Stimulated activated CD4-positive, alpha-beta T cell treated with anti-CD3 and anti-CD28 coated beads, TNF-alpha, amount 100 ng/mL, for 24 hours (primary cell): ENCODE measurements at places on chromosomes 2 and 18.

GRCh38 chr2:143088388-143088787, 40.8 kb upstream of the ARHGAP15 start:
- DNase-seq, result no peak

DNA sequence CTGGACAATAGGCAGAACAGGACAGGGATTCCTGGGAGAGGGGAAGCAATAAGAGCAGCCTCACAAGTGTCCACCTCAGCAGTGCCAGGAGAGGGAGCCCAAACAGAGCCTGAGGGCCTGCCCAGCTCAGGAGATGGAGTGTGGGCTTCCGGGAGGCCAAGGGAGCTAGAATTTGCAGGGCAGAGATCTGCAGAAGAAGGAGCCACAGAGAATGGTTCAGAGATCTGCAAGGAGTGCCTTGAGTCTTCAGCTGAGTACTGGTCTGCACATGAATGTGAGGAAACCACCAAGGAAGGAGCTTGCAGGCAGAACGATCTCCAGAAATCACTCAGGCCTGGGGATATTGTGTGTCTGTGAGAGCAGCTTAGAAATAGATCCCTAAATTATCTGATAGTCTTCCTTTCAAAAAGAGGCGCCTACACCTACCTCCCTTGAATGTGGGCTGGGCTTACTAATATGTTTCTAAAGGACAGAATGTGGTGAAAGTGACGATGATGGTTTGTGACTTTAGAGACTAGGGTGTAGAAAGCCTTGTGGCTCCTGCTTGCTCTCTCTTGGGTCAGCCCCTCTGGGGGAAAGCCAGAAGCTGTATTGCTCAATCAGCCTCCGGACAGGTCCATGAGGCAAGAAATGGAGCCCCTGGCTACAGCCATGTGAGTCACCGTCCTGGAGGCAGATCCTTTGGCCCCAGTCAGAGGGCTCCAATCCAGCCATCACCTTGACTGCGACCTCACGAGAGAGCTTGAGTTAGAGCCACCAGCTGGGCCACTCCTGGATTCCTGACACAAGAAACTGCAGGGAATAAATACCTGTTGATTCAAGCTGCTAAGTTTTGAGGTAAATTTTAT, 7.6 kb upstream of the LPIN1 start:
- no peak for DNase-seq

- DNase-seq, result no peak
Measured at GRCh38 chr2:240478346-240479110, 43.1 kb downstream of the GPC1 start.

- DNase-seq, result no peak
Measured at GRCh38 chr2:22890132-22890531, 494.8 kb upstream of the KLHL29 start.

DNA sequence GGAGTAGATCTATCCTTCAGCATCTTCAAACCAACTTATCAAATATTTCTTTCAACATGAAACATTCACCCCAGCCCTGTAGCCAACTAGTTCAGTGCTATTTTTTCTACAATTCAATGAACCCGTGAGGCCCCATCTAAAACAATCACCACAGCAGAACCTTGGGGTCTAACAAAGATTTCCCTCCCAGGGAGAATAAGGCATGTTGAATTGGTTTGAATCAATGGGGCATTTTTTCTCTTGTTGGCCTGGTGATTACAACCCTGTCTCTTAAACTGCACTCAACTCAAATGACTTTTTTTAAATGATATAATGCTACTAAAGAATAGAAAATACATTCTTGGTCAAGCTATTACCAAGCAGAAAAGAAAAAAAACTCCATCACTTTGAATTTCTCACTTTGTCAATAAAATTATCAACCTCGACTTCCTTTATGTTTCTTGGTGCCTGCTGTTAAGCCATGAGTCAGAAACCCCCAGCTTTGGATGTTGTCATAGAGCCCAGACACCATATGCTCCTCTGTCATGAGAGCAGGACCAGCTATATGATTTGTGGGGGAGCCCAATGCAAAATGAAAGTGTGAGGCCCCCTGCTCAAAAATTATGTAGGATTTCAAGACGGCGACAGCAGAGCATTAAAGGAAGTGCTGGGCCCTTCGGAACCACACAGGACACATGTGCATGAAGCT, 282.4 kb downstream of the MEIS1 start:
- DNase-seq, result no peak

DNA sequence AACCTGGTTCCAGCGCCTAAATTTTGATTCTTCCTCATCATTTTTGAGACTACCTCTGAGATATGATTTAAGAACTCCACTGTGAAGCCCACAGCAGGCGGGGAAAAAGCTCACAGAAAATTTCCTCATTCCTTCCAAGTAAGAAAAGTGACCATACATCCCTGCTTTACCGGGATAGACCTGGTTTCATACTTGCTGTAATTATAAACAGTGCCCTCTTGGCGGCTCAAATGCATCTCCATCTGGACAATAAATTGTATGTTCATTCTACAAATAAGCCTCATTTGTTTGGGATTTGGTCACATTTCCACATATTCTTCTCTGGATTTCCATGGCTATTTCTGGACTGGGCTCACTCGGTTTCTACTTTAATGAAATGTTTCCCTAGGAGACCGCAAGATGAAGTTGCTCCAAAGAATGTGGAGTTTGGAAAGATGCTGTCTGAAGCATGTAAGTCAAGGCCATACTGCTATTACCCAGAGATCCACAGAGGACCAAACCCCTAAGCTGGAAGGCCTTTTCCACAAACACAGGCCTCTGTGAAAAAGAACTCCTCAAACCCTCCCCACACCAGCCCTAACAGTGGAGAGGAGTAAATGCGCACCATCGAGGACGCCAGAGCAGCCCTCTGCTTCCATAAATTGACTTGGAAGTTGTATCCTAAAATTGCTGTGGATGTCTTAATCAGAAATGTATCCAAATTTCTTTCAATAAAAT, 13.9 kb downstream of the STAT1 start:
- DNase-seq, result no peak

DNA sequence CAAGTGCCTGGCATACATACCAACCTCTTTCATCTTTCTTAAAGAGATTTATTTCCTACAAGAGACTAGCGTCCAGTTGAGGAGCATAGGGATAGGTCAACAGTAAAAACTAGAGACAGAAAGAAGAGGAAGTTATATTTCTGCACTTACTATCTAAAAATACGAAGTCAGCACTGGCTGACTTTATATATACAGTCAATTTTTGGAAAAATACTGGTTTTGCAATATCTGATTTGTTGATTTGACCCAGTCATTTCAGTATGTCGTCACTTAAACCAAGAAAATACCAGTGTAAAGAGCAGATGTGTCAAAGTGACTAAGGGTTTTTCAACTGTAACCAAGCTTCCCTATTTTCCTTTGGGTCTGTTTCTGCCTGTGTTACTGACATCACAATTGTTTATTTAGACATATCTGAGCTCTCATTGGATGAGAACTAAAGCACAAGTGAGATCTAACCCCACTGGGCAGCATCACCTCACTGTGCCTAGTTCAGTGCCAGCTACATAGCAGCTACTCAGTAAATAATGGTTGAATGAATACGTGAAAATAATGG, 23.0 kb downstream of the CYTIP start:
- no peak for DNase-seq

DNA sequence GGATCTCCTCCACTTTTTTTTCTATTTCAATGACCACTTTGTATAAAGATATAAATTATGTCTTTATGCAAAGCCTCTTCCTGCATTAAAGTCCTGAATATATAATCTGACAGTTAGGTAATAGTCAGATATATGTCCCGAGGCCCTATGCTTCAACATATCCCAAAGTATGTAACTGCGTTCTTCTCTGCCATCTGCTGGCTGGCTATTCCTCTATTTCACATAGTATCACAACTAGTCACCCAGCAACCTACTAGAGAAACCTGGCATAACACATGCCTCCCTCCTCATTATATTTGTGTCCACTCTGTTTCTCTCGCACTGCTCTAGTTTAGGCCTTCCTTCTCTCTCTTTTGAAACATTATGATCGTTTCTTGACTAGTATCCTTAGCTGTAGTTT, 640.8 kb downstream of the DPP10 start:
- DNase-seq, result no peak

DNA sequence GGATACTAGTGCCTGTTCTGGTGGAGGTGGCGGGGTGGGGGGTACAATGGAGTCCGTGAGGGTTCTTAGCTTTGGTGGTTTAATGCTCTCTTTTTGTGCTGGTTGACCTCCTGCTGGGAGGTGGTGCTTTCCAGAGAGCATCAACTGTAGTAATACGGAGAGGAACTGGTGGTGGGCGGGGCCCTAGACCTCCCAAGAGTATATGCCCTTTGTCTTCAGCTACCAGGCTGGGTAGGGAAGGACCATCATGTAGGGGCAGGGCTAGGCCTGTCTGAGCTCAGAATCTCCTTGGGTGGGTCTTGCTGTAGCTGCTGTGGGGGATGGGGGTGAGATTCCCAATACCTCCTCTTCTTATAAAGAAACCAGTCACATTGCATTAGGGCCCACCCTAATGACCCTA, 27.1 kb downstream of the CAMKMT start:
- no peak for DNase-seq

DNA sequence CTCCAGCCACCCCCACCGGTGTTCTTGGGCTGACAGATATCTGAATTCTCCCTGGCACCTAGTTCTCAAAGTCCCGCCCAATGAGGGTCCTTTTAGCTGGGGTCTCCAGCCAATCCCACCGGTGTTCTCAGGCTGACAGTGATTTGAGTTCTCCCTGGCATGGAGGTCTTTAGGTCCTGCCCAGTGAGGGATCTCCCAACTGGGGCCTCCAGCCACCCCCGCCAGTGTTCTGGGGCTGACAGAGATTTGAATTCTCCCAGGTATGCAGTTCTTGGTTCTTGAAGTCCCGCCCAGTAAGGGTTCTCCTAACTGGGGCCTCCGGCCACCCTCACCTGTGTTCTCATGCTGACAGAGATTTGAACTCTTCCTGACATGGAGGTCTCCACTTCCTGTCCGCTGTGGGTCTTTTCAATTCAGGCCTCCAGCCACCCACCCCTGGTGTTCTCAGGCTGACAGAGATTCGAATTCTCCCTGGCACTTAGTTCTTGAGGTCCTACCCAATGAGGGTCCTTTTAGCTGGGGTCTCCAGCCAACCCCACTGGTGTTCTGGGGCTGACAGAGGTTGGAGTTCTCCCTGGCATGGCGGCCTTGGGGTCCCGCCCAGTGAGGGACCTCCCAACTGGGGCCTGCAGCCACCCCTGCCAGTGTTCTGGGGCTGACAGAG, 154.6 kb downstream of the ANKRD36 start:
- no peak for DNase-seq

DNA sequence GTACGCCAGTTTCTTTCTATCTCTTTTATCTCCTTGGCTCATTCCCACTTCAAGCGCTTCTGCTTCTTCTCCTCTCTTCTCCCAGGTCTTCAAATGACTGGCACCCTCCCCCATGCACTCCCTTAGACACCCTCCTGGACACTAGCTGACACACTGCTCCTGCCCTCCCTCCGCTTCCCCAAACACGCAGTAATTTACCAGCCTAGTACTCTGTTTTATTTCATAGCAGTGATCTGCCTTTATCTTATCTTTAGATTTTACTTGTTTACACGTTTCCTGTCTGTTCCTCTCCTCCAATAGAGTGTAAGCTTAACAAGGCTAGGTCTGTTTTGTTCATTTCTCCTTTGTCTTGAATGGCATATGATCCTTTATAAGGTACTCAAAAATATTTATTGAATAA, 93.9 kb downstream of the SCN3A start:
- DNase-seq, result no peak

DNA sequence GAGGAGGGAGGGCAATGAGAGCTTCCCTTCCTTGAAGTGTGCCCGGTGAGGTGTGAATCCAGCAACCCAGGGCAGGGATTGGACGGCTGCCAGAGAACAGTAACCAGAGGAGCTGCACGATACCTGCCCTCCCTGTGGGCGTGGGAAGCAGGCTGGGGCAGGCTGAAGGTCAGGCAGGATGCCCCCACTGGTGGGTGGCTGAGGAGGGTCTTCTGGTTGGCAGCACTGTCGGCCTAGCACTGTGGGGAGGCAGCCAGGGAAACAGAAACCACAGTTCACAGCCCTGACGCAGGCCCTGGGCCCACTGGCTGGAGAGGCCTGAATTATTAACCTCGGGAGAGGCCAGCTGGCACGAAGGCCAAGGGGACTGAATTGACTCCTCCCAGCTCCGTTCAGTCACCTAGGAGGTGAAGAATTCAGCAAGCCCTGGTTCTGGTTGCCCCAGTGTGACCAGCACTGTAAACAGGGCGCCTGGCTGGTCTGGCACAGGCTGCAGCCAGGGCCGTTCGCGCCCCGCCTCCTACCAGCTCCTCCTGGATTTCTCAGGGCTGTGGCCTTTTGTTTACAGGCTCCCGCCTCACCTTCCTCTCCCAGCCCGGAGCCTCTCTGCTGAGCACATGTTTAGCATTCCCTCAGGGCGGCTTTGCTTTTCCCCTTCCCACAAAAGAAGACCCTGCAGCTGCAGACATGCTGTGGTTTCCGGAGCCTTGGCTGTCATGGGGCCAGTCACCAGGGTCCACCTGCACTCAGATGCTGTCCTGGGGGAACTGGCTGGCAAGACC, 97.8 kb downstream of the B3GNT2 start:
- no peak for DNase-seq

GRCh38 chr2:68589963-68590362, 53.4 kb upstream of the PROKR1 start:
- no peak for DNase-seq

- no peak for DNase-seq
Measured at GRCh38 chr2:176114930-176115625, 1.5 kb upstream of the HOXD10 start.

DNA sequence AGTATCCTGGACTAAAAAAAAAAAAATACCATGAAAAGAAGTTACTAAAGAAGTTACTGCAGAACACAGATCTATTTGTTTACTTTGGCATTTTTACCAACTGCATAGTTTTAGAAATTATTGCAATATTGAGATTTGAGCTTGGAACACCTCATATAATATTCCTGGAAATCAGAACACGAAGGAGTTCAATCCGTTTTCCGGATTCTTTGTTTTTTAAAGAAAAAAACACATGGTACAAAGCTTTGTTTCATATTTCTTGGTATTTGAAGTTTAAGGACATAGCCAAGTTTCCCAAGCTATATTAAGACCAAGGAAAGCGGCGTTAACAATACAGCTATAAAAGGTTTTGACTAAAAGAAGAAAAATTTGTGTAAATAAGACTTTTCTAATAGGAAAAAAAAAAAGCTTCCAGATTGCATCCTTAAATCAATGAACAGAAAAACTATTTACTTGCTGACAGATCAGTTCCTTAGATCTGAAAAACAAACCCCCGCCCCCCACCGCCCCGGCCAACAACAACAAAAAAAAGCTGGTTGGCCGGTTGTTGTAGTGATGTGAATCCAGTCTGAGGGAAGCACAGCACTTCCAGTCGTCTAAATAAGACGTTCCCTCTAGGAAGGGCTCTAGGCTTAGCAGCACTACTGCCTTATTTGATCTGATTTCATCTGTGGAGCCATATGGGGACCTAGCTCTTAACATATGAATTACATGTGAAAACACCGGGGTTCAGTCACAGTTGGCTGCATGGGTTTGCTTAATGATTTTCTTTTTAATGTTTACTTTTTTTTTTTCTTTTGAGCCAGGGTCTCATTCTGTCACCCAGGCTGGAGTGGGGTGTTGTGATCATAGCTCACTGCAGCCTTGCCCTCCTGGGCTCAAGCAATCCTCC, 2.5 kb upstream of the RHOB start:
- no peak for DNase-seq

DNA sequence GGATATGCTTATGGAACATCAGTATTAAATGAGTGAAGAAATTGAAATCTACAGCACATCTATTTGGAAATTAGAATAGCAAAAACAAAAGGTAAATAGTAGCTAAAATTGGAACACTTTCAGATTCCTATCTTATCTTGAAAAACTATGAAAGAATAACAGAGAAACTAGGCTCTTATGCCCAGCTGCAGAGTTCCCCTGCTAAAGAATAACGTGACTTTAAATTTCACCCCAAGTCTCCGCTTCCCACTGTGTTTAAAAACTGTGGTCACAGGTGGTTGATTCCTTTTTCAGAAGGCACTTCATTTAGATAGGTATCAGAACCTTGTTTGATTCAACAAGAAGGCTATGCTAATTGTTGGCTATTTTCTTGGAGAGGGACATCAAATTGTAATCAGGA, 30.1 kb downstream of the ARHGAP28 start:
- DNase-seq, result no peak
